Stimulated activated CD4-positive, alpha-beta T cell treated with anti-CD3 and anti-CD28 coated beads, TNF-alpha, amount 100 ng/mL, for 4 hours (primary cell): ENCODE measurements at places on chromosomes 3 and 15.

DNA sequence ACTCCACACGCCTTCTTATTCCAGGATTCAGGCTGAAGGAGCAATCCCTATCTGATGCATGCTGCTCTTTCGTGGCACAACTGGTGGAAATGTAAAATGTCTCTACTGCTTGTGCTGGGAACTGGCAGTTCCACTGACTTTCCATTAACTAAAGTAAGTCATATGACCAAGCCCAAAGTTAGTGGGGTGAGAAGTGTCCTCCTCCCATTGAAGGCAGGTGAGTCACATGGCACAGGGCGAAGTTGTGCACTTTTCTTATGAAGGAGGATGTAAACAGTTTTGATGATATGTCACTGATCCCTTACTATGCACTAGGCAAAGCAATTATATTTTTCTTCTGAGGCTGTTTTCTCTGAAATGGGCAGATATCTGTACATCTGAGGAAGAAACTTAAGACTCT lies 51.6 kb downstream of the SLC7A14 start:
- DNase-seq = no peak

DNA sequence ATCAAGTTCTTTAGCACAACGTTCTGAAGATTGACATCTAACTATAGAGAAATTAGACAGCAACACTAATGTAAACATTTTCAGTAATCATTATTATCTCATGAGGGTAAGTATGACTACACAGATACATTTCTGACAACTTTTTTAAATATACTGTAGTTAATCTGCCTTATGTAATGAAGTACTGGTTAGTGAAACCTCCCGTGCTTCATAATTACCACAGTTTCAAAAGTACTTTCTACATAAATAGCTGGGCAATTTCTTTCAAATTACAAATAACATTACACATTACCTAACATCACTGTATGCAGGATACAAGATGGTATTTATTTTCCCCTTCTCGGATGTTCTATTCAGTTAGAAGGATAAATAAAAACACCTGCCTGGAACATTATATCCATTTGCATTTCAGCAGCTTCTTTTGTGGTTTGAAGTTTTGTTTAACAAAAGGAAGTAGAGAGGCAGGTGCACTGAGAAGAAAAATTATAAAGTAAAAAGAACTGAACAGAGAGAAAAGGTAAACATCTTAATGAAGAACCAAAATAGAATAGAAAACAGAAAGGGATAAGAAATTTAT lies 1241.5 kb upstream of the GBE1 start:
- DNase-seq = no peak

- no peak for DNase-seq
These were observed 8.5 kb downstream of the TRAT1 start for GRCh38 chr3:108830991-108831614.

DNA sequence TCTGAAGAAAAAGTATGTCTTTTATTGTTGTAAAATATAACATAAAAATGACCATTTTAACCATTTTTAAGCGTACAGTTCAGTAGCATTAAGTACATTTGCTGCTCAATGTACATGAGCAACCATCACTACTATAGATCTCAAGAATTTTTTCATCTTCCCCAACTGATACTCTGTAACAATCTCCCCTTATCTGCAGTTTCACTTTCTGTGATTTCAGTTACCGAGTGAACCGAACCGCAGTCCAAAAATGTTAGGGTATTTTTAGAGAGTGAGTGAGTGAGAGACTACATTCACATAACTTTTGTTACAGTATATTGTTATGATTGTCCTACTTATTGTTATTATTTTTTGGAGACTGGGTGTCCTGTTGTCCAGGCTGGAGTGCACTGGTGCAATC lies 9.0 kb upstream of the SLC25A26 start:
- DNase-seq = no peak

GRCh38 chr3:181290941-181291340 lies 301.4 kb upstream of the DNAJC19 start:
- no peak for DNase-seq
